Effector memory CD8-positive, alpha-beta T cell (primary cell): ENCODE measurements at places on chromosomes 1 and 21.

DNA sequence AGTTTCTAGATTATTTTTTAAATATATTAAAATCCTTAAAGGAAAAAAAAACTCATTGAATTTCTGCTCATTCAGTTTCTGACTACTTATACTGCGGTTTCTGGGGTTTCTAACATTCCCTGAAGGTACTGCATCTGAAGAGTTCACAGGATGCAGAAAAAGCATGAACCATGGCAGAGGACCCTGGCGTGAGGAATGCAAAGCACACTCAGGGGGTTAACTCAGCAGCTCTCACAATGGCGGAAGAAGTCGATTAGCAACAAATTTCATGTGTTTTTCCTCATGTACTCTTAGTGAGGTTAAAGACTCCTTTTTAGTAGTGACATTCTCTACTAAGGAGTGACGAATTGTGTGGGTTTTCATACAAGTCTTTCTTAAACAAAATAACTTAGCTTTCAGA is 975.6 kb downstream of the NCAM2 start:
- DNase-seq: no peak

- no peak for DNase-seq
Observed at GRCh38 chr1:22118291-22118992, 24.5 kb downstream of the WNT4 start.

GRCh38 chr1:234589064-234589800 is 20.7 kb downstream of the IRF2BP2 start:
- DNase-seq: no peak

- DNase-seq: no peak
Observed at GRCh38 chr1:67031121-67031858, 22.7 kb downstream of the SLC35D1 start.

GRCh38 chr1:69919922-69920273 is 285.5 kb downstream of the LRRC40 start:
- DNase-seq: no peak

- no peak for DNase-seq
Observed at GRCh38 chr1:189530162-189530561, 947.5 kb downstream of the BRINP3 start.

- DNase-seq: no peak
Observed at GRCh38 chr1:220819467-220820026, 32.8 kb downstream of the MTARC1 start.

GRCh38 chr1:35268282-35269200 is at the start of gene ZMYM4:
Gene ZMYM4 (plus strand): TSS chr1:35268709. CDS start chr1:35269047, 338 bp downstream.
- DNase-seq: peak; percentile 79

DNA sequence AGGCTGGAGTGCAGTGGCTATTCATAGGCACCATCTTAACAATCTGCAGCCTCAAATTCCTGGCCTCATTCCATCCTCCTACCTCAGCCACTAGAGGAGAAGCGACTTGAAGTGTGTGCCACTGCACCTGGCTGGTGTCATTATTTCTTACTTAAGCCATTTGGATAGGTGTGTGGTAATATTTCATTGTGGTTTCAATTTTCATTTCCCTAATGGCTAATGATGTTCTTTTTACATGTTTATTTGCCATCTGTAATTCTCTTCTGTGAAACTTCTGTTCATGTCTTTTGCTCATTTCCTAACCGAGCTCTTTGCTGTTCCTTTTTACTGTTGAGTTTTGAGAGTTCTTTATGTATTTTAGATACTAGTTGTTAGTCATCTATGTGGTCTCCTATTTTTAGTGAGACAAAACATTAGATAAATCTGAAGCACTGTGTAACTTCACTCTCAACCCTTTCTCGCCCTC is 66.8 kb downstream of the SLC27A3 start:
- DNase-seq: no peak

GRCh38 chr1:110602466-110602865 is 3.7 kb downstream of the KCNA2 start:
- DNase-seq: no peak

DNA sequence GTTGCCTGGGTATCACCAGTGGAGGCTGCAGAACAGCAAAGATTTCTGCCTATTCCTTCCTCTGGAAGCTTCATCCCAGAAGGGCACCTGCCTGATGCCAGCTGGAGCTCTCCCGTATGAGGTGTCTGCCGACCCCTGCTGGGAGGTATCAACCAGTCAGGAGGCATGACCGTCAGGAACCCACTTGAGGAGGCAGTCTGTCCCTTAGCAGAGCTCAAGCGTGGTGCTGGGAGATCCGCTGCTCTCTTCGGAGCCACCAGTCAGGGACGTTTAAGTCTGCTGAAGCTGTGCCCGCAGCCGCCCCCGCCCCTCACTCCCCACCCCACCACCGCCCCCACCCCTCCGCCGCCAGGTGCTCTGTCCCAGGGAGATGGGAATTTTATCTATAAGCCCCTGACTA is 23.1 kb upstream of the HFM1 start:
- DNase-seq: no peak

DNA sequence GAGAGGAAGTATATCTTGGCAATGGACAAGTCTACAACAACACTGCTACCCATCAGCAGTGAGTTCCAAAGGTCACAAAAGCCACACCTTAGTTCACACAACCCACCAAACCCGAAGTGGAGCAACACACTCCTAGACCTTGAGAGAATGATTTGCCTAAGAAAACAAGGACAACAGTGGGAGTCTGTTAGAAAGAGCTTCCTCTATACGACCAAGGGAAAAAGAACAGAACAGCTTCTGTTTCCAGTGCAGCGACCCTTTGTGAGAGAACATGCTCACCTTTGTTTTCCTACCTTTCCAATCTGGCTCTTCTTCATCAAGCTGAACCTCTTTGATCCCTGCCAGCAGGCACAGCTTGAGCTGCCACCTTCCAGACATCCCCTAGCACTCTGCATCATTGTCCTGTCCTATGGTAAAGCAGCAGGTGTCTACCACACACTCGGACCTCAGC is 56.7 kb upstream of the PALMD start:
- DNase-seq: no peak

- no peak for DNase-seq
Observed at GRCh38 chr1:33880305-33880704, 16.4 kb downstream of the HMGB4 start.

GRCh38 chr1:42720868-42721267 is 19.2 kb downstream of the CLDN19 start:
- no peak for DNase-seq

- no peak for DNase-seq
Observed at GRCh38 chr1:231971397-231972110, 345.0 kb downstream of the DISC1 start.

DNA sequence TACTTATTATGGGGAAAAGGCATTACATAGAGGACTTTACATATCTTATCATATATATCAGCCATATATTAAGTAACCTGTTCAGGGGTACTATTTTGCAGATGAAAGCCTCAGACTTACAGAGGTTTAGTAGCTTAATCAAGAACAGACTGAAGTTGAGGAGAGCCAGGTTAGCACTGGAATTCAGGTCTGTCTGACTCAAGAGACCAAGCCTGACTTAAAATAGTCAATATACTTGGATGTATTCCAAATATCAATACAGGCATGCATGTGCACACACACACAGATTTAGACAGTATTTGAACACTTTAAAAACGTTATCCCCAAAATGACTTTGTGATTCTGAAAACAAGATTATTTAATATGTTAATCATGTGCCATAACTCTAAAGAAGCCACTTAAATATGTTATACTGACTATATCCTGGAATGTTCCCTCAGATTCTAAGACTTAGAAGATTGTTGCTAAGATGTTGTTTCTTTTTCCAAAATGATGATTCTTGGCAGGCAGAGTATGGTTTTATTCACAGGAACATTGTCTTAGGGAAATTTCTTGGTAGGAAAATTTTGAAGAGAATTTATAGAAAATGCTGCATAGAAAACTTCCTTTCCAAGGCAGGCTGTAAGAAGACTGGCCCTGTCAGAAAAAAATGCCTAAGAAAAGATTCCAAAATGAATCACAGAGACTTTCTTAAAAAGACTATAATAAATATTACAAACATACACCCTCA is 61.6 kb downstream of the ADAMTS1 start:
- DNase-seq: no peak

DNA sequence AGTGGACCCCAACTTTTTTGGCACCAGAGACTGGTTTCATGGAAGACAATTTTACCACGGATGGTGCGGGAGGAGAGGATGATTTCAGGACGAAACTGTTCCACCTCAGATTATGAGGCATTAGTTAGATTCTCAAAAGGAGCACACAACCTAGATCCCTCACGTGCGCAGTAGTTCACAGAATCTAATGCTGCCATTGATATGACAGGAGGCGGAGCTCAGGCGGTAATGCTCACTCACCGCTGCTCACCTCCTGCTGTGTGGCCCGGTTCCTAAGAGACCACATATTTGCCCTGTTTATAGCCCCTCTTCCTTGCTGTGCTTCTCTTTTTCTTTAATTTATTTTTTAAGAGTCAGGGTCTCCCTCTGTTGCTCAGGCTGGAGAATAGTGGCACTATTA is 4.6 kb downstream of the NTRK1 start:
- DNase-seq: no peak

DNA sequence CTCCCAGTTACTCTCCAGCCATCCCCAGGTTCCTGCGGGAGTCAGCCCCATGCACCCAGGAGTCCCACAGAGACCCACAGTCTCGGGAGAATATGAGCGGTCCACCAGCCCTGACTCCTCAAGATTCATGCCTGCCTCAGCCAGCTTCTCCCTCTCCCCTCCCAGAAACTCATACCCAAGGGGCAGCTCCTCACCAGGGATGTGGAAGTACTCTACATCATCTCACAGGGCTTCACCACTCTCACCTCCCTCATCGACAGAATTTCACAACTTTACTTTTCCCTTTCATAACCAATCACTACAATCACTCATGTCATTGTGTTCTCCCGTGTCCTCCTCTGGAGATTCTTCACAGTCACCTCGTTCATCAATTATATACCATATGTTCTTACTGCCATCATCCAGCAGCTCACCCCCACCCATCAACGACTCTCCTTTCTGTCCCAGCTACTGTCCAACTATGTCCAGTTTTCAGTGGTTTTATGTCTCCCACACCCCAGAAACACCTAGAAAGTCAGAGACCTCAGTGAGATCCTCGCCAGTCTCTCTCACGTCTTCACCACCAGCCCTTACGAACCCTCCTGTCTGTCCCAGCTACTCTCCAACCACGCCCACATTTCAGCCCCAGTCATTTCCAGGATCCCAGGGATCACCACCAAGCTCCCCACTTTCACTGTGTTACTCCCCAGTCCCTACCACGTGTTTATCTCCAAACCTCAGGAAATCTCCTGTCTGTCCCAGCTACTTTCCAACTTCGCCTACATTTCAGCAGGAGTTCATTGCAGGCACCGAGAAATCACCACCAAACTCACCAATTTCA is 1530.1 kb upstream of the TPTE start:
- DNase-seq: no peak

GRCh38 chr1:60134716-60135115 is 61.1 kb upstream of the C1orf87 start:
- no peak for DNase-seq

DNA sequence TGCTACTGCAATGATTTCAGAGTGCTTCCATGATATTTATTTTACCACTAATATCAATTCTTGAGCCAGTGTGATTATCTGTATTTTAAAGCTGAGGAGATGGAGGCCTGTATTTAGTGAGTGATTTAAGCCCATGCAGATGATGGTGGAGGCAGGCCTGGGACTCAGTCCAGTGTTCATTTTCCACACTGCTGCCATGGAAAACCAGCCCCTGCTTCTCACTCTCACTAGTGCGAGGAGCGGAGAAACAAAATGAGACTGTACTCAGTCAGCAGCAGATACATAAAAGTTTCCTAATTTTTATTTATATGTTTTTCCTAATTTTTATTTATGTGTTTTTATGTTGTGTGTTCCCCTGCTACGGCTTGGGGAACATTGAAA is 32.8 kb downstream of the LRRC8B start:
- no peak for DNase-seq

GRCh38 chr1:57423656-57424211 is at the start of gene DAB1:
Gene DAB1 (minus strand): TSS chr1:57424060. CDS start chr1:57291030, 133,030 bp downstream.
- no peak for DNase-seq
